ENCODE measurements at places on chromosomes 1 and 21.

GRCh38 chr1:76408303-76408702 is 333.8 kb downstream of the ST6GALNAC3 start:
- no peak for DNase-seq

- DNase-seq = no peak
These were observed 5.7 kb downstream of the FBLIM1 start for GRCh38 chr1:15764269-15764764.

DNA sequence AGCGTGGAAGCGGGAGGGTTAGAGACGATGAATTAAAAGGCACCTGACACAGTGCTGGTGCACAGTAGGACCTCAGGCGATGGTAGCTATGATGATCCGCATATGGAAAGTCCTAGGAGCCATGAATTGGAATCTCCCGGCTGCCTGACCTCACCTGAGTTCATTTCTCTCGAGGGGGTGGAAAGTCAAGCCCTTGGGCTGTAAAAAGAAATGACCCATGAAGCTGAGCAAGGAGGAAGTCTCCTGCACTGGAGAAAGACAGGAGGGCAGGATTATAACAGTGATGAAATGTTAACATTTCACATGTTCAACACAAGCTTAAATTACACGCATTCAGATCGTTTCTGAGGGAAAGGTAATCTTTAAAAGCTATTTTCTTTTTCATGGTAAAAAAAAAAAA is 481.2 kb downstream of the MATN1 start:
- DNase-seq = no peak

GRCh38 chr1:216193839-216194443 is 229.3 kb downstream of the USH2A start:
- no peak for DNase-seq

DNA sequence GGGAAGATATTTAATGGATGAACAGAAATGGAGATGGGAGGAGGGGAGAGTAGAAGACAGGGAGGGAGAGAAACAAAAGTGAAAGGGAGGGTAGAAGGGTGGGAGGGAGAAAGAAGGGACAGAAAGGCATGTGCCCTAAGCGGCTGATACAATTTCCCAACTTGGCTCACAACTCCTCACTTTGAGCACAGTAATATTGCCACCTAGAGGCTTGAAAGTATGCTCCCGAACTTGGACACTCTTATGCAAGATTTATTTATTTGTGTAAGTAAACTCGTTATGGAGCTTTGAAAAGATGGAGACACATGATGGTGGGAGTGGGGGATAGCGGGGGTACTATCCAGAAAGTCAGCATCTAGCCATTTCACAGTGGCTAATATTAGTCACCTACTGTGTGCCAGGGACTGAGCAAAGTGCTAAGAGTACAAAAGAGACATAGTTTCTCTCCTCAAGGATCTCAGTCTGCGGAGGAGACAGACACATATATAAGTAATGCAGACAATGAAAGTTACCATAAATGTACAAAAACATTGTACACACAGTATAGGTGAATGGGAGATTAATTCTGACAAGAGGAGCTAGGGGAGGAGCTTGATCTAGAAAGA is 189.7 kb downstream of the SEC16B start:
- no peak for DNase-seq

DNA sequence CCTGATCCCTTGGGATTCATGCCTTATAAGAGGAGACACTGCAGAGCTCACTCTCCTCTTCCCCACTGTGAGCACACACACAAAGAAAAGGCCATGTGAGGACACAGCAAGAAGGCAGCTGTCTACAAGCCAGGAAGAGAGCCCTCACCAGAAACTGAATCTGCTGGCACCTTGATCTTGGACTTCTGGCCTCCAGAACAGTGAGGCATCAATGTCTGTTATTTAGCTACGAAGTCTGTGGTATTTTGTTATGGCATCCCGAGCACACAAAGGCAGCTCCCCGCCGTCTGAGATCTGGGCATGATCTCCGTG is 47.1 kb upstream of the RPL11 start:
- DNase-seq = no peak

- DNase-seq = peak; percentile 8
These were observed 65.7 kb upstream of the CNTN2 start for GRCh38 chr1:204977318-204977717.

GRCh38 chr1:104856091-104856490 is 1106.4 kb downstream of the AMY1C start:
- no peak for DNase-seq

- DNase-seq = no peak
These were observed 30.3 kb downstream of the GALNT2 start for GRCh38 chr1:230097370-230097769.

All from activated naive CD4-positive, alpha-beta T cell treated with Interleukin-2 at 50 U/mL for 16 hours (primary cell).